Cerebellar nuclear complex (tissue), 1 donor: ENCODE measurements at places on chromosomes 4 and X.

DNA sequence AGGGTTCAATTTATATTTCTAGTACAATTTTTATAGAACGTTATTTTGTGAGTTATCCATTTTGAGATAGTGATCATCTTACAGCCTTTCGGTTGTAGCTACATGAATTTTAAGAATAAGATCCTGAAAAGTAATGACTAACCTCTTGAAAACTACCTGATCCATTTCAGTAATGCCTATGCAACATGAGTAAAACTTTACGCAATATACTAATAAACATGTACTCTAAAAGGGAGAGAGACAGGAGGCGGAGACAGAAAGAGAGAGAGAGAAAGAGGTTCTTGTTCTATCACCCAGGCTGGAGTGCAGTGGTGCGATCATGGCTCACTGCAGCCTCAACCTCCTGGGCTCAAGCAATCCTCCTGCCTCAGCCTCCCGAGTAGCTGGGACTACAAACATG, 816.1 kb downstream of the CCSER1 start:
- no peak for DNase-seq

GRCh38 chr4:94332983-94333590, 9.5 kb downstream of the HPGDS start:
- DNase-seq = no peak

GRCh38 chr4:138927072-138927471, 88.5 kb upstream of the NOCT start:
- DNase-seq = no peak

- DNase-seq = no peak
These were observed 182.5 kb downstream of the RASL11B start for GRCh38 chr4:53044651-53044960.

DNA sequence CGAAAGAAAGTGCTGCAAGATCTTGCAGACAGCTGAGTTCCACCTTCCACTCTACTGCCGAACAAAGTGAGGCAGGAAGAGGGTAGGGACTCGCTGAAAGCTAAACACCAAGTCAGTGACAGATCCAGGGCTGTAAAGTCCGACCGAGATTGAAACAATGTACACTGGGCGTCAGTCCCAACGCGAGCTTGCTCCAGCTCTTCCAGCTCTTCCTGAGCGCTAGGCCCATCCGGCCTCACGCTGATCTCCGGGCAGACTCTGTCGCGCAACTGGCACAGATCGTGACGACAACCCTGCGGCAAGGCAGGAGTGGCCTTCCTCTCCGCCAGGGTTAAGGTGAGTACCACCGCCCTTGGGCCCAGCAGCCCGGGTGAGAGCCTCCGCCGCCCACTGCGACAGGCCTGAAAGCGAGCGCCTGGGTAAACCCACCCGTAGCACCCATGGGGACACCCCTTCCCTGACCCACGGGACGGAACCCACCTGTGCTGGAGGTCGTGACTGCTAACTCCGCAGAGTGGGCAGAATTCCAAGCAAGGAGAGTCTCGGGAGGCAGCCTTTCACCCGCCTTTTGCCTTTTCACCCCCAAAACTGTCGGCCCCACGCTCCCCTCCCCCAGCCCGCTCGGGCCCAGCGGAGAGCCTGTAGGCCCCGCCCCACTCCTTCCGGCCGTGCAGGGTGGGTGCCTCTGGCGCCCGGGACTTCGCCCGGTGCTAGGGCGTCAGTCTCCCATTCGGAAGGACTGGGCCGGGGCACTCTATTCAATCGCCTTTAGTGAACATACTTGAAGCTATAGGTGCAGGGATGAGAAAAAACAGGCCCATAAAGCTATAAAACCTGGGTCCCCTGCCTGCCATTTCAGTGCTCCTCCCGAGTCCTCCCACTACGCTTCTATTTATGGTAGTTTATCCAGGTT, at the start of gene TMLHE:
TMLHE (minus strand) TSS at position 641 of the 913 bp plus-strand sequence. CDS start 67,676 bp downstream, outside the sequence.
- DNase-seq = peak; percentile 4

DNA sequence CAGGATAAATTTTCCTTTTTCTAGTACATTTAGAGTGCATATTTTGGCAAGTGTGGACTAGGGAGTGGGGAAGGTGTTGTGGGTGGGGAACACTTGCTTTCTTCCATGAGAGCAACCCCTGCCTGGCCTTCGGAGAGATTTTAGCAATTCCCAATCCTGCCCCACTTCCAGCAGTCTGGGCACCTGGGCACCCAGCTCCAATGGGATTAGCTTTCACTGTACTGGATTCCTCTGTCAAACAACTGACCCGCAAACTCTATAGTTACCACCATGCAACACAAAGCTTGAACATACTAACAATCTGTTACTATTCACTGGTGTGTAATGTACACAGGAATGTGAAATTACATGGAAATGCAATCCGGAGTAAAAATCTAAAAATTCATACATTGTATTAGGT, 50.3 kb downstream of the SH3RF1 start:
- no peak for DNase-seq

DNA sequence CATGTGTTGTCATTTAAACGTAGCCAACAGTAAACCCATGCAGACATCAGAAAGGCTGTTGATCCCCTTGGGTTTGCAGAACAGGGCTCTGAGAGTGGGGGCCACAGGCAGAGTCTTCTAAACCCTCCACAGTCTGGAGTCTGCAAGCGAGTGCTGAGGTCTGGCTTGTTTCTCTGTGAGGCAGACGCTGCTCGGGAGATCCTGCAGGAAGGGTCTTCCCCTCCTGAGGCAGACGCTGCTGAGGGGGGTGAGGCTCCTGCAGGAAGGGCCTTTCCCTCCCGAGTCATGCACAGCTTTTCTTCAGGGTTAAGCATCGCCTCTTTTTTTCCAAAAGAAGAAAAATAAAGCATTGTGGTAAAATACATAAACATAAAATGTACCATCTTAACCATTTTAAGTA, 17.1 kb upstream of the PDE6B start:
- no peak for DNase-seq
